Motor neuron (in vitro differentiated cells): ENCODE measurements at places on chromosomes 3 and 15. TPM values are rescaled to one million over a fixed set of nuclear protein-coding genes. Genes with fewer than 3 reads are reported as not detected.

DNA sequence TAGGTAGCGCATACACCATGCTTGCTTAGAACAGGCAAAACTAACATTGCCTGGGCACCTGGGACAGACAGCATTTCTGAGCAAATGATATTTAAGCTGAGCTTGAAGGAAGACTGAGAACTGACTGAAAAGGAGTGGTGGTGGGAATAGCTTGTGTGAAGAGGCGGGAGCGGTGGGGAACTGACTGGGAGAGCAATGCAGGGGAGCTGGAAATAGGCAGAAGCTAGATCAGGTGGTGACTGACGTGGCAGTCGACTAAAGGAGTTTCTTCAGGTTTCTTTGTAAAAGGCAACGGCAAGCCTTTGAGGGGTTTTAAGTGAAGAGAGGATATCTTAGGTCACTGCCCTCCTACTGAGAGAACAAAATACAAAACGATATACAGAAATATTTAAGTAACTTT is 61.8 kb downstream of the NEO1 start:
- ATAC-seq: no peak

DNA sequence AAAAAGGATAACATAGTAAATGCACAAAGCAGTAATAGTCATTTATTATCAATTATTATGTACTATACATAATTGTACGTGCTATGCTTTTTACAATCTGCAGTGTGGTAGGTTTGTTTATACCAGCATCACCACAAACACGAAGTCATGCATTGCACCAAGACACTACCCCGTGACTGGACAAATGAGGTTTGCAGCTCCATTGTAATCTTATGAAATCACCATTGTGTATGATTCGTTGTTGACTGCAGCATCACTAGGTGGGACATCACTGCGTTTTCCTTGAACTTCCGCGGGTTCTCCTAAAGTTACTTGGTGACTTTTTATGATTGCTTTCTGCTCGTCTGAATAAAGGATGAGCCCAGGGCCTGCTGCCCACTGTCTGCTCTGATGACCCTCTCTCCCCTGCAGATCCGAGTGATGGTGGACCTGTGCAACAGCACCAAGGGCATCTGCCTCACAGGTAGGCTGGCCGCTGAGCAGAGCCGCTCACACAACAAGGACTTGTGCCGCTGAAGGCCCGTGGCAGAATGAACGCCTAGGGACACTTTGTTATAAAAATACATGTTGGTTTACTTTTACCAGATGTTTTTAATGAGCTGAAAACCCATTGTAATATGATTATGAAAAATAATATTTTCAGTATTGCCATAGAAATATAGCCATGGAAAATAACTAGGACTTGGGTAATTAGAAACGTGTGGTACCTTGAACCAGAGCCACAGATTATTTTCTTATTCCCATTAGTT is 35.8 kb downstream of the GLDN start:
- ATAC-seq: no peak

- no peak for ATAC-seq
Observed at GRCh38 chr15:59571606-59572005, 40.0 kb upstream of the GCNT3 start.

GRCh38 chr3:14646589-14647413 is 4.8 kb upstream of the CCDC174 start:
- no peak for ATAC-seq

DNA sequence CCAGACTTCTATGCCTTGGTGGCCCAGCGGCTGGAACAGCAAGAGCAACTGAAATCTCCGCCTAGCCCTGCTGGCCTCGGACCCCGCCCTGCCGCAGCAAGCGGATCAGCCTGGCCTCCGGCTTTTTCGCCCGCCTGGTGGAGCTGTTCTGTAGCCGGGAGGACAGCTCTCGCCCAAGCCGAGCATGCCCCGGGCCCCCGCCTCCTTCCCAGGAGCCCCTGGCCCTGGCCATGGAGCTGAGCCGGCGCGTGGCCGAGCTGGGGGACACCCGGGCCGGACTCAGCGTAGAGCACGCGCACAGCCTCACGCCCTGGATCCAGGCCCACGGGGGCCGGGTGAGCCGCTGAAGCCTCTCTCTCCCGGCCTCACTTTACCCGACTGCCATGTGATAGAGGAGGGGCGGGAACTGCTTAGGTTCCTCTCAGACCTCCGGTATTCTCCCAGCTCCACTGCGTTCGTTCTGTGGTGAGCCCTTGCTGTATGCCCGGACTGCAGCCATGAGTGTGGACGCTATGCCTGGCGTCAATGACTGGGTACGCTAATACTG is 24.1 kb upstream of the MRPL3 start:
- ATAC-seq: peak; percentile 36

GRCh38 chr3:196477678-196478077 is 25.9 kb downstream of the RNF168 start:
- ATAC-seq: no peak

DNA sequence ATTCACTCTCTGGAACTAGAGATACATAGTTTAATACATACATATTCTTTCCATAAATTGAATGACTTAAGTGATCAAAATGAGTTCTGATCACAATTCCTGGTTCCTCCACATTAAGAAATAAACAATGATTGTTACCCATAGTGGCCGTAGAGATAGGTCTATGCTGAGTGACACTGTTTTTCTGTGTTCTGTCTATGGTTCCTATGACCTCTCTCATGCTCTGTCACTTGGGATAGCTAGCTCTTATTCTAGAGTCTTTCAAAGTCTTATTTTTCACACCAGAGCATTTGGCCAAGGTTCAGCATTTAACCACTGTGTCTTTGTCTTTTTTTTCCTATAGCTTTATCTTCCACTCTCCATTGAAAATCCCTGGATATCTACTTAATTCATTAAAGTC is 132.4 kb downstream of the GOLGA6L6 start:
- ATAC-seq: no peak

- no peak for ATAC-seq
Observed at GRCh38 chr3:38658841-38659240, 9.4 kb upstream of the SCN5A start.

DNA sequence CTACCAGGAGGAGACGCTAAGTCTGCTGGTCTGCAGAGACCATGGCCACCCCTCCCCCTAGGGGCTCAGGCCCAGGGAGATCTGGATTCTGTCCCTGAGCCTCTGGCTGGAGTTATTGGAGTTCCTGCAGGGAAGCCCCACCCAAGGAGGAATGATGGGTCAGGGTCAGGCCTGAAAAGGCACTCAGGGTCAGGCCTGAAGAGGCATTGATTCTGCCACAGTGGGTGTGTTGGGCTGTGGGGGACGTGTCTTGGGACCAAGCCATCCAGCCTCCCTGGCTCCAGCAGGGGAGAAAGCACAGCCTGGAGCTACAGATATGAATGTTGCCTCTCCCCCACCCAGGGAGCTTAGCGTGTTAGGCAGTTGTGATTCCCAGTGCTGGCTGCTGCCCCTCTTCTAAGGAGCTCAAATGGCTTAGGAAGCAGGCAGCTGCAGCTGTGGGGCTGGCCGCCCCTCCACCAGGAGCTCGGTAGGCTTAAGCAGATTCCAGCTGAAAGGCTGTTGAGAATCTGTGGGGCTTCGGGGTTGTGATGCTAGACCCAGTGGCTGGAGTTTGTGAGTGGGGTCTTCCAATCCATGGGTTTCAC is 176.7 kb downstream of the CHL1 start:
- ATAC-seq: no peak

- ATAC-seq: no peak
Observed at GRCh38 chr3:117079997-117080396, 370.4 kb downstream of the TUSC7 start.

GRCh38 chr3:166195808-166196207 is 358.6 kb upstream of the BCHE start:
- ATAC-seq: no peak

- ATAC-seq: no peak
Observed at GRCh38 chr3:185949515-185949914, 11.7 kb upstream of the TRA2B start.

- ATAC-seq: no peak
Observed at GRCh38 chr15:95162531-95162930, 931.2 kb downstream of the MCTP2 start.

GRCh38 chr15:51077221-51078153 is 17.2 kb downstream of the TNFAIP8L3 start:
- peak; percentile 83 for ATAC-seq

- no peak for ATAC-seq
Observed at GRCh38 chr3:66010739-66011655, 27.7 kb downstream of the MAGI1 start.

GRCh38 chr3:83628471-83628870 is 1330.3 kb upstream of the CADM2 start:
- ATAC-seq: no peak

- ATAC-seq: no peak
Observed at GRCh38 chr15:85019815-85020590, 38.3 kb downstream of the PDE8A start.

DNA sequence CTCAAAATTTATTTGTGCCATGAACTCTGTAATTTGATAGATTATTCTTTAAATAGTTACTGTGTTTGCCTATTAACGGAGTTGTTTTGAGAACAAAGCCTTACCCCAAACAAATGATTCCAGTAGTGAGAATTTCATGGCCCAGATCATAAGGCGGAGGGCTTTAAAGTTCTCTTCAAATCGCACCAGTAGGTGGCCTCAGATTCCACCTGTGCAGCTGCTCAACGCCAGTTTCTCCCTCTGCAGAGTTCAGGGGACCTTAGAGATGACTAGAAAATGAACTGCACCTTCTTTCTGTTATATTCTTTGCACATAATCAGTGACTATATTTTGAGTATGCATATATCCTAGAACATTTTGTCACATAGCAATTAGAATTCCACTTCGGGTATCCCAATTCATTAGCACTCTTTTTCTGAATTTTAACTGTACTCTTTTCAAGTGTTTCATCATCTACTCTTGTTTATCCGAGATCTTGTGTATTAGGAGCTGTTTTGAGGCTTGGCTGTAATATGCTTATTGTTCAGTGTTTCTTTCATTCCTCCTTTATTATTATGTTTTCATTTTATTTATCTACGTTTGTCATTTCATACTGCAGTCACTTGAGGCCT is 232.6 kb upstream of the CHRM5 start:
- ATAC-seq: peak; percentile 65

DNA sequence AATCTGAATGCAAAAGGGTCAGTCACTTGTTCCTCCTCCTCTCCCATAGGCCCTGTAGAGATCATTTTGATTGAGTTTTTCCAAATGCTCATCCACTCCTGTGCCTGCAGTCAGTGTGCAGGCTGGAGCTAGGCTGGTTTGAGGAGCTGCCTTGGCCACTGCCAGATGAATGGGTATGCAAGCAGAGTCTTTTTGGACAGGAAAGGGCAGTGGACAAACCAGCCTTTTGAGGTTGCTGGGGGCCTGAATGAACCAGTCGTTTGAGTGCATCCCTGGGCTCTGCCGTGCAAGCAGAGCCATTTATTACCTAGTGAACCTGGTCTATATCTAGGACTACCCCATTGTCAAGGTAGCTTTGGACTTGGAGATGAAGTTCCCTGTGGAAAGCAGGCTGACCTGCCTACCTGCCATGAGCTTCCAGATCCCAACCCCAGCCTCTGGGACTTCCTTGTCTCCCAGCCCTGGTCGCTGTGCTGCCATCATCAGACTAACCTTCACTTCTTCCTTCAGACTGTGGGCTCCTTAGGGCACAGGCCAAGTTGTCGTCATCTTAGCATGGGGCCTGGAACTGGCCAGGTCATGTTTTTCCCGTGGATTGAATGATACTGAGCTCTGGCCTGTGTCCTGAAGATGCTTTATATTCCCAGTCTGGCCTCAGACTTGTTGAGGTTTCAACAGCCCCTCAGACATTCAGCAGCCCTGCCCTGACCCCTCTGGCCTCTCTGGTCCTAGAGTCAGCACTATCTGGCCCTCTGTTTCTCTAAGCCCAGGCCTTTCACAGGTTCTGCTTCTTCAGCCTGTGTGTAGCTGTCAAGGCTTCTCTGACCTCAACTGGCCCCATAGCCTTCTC is 55.5 kb upstream of the PRR23C start:
- ATAC-seq: no peak

DNA sequence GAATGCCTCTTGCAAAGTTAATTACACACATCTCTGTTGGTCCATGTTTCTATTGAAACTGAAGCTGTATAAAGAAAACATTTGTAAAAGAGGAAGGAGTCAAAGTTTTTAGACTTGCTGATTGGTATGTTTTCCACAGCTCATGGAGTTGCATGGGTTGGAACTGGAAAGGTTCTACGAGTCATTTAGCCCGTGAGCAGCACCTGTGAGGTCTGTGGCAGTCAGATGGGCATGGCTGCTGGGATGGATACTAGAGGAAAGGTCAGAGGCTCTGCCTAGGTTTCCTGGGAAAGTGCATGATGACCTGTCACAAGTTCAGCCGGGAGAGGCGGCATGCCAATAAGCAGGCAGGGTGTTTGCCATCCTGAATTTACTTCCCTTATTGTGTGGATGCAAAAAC is 155.4 kb downstream of the CACNA1D start:
- ATAC-seq: no peak

GRCh38 chr15:81747026-81747425 is 298.8 kb downstream of the MEX3B start:
- ATAC-seq: no peak

DNA sequence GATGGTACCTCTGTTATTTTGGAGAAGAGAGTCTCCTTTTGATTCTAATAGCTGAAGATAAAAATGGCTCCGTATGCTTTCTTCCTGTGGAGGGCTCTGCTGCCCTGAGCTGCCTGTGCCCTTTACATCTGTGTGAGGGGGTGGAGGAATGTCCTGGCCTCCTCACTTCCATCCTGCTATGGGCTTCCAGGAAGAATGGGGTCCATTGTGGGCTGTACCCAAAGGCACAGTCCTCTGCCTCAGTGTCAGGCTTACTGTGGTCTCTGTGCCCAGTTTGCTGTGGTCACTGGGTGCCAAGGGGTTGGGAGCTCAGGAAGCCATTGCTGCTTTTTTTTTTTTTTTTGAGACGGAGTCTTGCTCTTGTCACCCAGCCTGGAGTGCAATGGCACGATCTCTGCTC is 14.4 kb downstream of the DAG1 start:
- no peak for ATAC-seq

GRCh38 chr3:4680871-4681300 is 187.7 kb downstream of the ITPR1 start:
- no peak for ATAC-seq

DNA sequence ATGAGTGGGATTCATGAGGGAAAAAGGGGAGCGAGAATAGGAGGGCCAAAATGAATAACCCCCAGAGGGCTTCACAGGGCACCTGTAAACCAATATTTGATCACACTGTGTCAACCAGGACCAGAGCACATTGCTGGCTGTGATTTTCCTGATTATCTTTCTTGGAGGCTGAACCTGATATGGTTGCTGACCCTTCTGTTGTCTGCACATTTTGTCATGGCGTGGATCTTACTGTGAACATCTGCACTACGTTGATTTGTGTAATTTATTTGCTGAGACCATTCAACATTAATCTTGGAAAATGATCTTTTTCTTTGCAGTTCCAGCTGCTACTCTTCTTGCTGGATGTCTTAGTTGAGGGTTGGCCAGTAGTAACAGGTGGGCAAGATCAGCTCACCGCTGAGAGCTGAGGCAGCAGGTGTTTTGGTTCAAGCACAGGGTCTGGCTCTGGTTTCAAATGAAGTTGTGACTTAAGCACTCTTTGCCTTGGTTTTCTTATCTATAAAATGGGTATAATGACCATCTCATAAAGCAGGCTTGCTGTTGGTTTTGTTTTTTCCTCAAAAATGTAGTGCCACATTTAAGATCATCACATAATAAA is 61.2 kb downstream of the ARHGEF26 start:
- peak; percentile 26 for ATAC-seq

Gene GABRG3
- total RNA-seq: 0.04 and 0.62 TPM in 2 replicates

Gene CLRN1
- 1.6 and 2.1 TPM in 2 replicates for total RNA-seq

Gene ALPK3
- 0.32 and 0.36 TPM in 2 replicates for total RNA-seq

Gene TRIM42
- 0.16 TPM in 1 of 2 replicates, not detected in the other for total RNA-seq

Gene MAPKBP1
- total RNA-seq: 10.0 and 18.5 TPM in 2 replicates

Gene IL5RA
- 0.42 TPM in 1 of 2 replicates, not detected in the other for total RNA-seq

Gene WDR82
- 58.2 and 67.1 TPM in 2 replicates for total RNA-seq
